ENCODE measurements at places on chromosomes 3 and 15. TPM values are rescaled to one million over a fixed set of nuclear protein-coding genes. Genes with fewer than 3 reads are reported as not detected.

- no peaks in the 10 kb centered on the region for H3K36me3 ChIP-seq
- no peaks in the 10 kb centered on the region for H3K4me1 ChIP-seq
- DNase-seq = peak; percentile 32
- no peak overlapping the region for H3K4me3 ChIP-seq
- peaks cover 3% of the 10 kb centered on the region for H3K27me3 ChIP-seq
- H3K27ac ChIP-seq = no peak overlapping the region
Observed at GRCh38 chr3:49867871-49868321, 1.8 kb downstream of the CAMKV start.

The GOLGA8O gene
- 0.47 TPM for total RNA-seq

GRCh38 chr15:92365906-92366305 lies 27.8 kb upstream of the ST8SIA2 start:
- H3K4me3 ChIP-seq = no peak overlapping the region
- H3K27ac ChIP-seq = no peak overlapping the region

The CLDN1 gene
- total RNA-seq = 6.8 TPM

DNA sequence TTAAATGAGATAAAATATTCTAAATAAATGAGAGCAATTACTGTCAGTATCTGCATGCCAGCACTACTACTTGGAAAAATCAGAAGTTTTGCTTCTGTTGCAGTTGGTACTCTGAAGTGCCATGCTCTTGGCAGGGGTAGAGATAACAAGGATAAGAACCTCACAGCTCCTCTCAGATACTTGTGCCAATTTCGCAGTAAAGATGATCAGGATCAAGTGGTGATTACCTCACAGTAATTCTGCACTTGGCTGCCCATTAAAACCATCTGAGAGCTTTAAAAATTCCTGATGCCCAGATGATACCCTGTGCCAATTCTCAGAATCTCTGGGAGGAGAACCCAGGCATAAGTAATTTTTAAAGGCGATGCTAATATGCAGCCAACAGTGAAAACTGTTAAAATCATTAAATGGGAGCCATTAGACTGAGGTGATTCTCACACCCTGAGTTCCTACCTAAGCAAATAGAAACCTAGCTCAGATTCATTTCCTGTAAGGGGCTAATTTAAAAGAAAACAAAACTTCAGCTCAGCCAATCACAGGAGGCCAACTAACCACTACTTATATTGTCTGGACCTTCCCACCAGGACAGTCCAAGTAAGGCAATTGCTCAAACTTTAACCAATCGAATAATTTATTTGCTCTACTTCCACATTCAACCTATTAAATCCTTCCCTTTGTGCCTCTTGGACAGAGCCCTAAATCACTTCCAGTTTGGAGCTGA lies 171.2 kb downstream of the KCNMB2 start:
- H3K4me1 ChIP-seq = no peaks in the 10 kb centered on the region
- H3K27me3 ChIP-seq = peaks cover 7% of the 10 kb centered on the region
- no peak overlapping the region for H3K27ac ChIP-seq

The KBTBD12 gene
- not detected for total RNA-seq

GRCh38 chr3:136464502-136464901 lies 214.4 kb downstream of the PCCB start:
- peak overlapping the region; percentile 55 for H3K27ac ChIP-seq
- peak; percentile 60 for DNase-seq
- no peak overlapping the region for H3K4me3 ChIP-seq
- no peaks in the 10 kb centered on the region for H3K27me3 ChIP-seq

The CMTM8 gene
- total RNA-seq = 5.2 TPM

The ENTPD3 gene
- 7.1 TPM for total RNA-seq

- H3K27ac ChIP-seq = peak overlapping the region; percentile 92
- no peaks in the 10 kb centered on the region for H3K36me3 ChIP-seq
- H3K4me3 ChIP-seq = no peak overlapping the region
- peak; percentile 98 for DNase-seq
Observed at GRCh38 chr3:197394464-197395321, 96.3 kb upstream of the DLG1 start.

The SNRPN gene
- total RNA-seq = 131 TPM

DNA sequence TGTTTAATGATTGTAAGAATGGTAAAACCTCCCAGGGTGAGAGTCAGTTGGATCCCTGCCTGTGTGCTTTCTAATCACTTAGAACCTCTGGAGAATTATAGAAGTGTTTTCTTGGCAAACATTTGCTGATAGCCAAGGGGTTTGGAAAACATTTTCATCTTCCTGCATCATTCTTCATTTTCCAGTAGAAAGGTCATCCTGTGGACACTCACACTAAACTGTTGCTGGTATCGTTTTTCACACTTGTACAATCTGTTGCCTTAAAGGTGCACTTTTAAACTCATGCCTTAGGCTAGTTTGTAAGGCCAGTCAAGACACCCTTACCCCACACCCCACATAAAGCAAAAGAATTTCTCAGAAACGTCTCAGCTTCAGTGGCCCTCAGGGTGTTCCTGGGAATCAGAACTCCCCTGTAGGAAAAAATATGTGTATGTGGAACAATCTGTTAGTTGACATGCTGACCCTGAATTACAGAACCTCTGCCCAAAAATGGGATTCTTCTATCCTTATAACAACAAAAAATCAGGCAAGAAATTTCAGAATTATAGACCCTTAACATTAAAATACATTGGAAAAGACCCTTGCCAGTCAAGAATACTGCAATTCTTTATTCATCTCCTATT lies 5.8 kb upstream of the PLD1 start:
- no peak for DNase-seq
- no peaks in the 10 kb centered on the region for H3K27me3 ChIP-seq
- H3K4me1 ChIP-seq = peaks cover 18% of the 10 kb centered on the region
- no peak overlapping the region for H3K27ac ChIP-seq
- no peaks in the 10 kb centered on the region for H3K36me3 ChIP-seq
